H7 (cell line): ENCODE measurements at places on chromosomes 6 and 20. TPM values are rescaled to one million over a fixed set of nuclear protein-coding genes. Genes with fewer than 3 reads are reported as not detected.
A peak's percentile ranks its signal among the peaks of the same experiment; 100 is the strongest.

DNA sequence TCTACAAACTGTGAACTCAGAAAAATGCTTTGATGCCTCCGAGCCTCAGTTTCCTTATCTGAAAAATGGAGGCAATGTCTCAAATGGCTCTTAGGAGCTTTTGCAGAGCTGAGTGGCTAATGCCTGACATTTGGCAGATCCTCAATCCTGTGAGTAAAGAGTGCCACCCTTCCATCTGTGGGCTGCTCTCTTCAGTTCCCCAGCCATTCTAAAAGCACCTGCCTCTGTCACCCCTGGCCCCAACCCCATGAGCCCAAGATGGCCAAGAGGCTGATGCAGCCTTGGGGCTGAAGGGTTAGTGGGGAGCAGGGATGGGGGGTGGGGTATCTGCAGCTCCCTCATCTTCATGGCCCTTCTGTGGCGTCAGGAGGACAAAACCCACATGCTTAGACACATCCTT is 14.5 kb upstream of the GUCA1A start:
- DNase-seq: no peak

DNA sequence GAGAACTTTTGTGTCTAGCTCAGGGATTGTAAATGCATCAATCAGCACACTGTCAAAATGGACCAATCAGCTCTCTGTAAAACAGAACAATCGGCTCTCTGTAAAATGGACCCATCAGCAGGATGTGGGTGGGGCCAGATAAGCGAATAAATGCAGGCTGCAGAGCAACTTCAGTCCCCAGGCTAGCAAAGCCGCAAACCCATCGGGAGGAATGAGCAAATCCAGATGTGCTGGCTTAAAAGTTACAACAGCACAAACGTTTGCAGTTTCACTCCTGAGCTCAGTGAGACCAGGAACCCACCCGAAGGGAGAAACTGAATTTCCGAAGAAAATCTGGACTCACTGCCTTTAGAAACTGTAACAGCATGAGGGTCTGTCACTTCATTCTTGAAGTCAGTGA is 21.9 kb upstream of the MBOAT1 start:
- no peak for DNase-seq

GRCh38 chr20:56458206-56458821 is 10.1 kb upstream of the RTF2 start:
- no peak for DNase-seq

DNA sequence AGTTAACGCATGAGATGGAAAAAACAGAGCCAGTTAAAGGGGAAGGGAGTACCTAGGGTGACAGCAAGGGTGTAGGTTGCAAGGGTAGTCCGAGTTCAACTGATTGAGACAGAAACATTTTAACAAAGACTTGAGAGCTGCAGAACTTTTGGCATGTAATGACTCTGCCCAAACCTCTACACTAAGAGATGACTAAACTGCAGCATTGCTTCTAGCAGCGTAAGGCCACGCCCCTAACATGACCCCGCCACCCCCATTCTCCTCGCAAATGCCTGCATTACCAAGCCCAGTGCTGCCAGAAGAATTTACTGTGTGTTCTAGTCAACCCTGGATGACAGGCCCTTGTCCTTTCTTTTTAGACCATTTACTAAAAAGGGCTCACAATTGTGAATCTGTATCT is 6.3 kb upstream of the HINT3 start:
- DNase-seq: peak; percentile 60

DNA sequence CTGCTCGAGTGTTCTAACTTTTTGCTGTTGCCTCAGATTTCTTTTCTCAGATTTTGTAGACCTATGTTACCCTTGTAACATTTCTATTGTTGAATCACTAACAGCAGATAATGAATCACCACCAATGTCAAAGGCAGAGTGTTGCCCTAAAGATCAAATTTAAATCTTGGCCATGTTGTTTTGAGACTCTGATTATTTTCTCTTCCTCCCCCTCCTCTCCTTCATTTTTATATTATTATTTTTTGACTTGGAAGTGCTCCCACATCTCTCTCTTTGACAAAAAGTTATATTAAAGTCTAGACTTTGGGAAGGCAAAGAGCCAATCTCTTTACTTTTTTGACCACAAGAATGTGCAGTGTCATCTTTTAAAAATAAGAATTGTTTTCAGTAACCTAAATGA is 422.7 kb downstream of the NKAIN2 start:
- no peak for DNase-seq

GRCh38 chr6:50264995-50265571 is 215.4 kb upstream of the DEFB112 start:
- peak; percentile 31 for DNase-seq

DNA sequence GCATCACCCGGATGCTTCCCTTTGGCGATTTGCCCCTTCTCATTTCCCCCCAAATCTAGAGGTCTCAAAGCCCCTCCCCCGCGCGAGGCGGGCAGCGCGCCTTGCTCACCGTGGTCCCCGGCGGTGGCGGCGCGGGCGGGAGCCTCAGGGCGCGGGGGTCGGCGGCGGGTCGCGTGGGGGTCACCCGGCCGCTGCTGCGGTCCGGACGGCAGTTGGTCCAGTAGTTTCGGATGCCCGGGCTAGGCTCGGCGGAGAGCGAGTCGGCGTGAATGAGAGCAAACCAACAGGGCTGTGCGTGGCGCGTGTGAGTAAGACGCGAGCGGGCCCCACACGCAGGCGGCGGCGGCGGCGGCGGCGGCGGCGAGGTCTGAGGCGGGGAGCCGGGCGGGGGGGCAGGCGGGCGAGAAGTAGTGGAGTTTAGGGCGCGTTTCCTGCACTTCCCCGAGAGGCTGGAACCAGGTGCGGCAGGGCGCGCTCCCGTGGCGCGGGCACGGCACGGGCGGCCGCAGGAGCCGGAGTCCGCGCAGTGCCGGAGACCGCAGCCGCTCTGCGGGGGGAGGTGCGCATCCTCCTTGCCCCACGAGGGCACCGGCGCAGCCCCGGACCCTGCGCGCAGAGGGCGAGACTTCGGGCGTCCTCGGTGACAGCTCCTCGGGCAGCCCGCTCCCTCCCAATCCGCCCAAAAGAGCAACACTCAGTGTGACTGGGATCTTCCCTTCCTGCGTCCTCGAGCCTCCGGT is 567 bp downstream of the HS3ST5 start:
- DNase-seq: peak; percentile 77

GRCh38 chr20:43300901-43301300 is 111.2 kb upstream of the PTPRT start:
- DNase-seq: no peak

DNA sequence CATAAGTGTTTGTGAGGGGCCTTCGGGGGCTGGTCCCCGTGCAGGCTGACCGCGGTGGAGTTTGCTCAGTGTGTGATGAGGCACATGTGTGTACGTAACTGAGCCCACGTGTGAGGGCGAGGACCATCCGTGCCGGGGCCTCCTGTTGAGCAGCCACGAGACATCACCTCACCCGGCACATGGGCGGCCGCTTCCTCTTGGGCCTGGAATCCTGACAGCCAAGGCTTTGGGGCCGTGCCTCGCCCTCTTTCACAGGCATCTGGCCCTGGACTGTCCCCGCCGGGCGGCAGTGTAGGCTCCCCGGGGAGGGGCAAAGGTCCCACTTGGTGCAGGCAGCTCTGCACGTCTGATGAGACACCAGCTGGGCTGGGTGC is 202.3 kb downstream of the DLL1 start:
- DNase-seq: no peak

DNA sequence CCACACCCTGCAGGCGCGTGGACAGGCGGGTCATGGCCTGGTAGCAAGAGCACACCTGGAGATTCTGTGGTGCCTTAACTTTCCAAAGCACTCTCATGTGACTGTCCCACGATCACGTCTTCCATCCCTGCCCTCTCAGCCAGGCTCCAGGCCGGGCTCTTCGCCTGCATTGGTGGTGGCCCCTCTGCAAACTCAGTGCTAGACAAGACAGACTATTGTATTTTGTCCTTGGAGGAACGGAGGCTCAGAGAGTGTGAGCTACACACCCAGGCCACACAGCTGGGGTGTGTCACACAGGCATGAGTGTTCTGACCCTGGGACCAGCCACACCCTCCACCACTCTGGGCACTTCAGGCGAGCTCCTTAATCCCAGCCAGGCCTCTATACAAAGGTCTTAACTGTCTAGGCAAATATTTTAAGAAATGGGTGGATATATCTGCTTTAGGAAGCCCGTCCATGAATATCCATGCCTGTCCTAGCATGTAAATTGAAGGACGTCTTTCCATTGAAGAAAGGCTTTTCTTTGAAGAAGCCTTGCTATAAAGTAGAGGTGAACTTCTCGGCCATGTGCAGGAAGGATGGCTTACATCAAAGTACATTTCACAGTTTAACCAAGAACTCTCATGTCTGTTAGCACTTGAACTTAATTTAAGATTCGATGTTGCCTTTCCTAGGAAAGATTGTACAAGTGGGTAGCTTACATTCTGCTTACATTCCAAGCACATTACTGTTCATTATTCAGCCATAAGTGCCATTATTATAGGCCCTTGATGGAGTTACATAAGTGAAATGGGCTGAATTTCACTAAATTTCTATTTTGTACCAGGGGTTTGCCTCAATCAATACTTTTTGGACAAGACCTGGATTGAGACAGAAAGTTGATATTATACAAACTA is 263.9 kb downstream of the DLL1 start:
- DNase-seq: no peak

DNA sequence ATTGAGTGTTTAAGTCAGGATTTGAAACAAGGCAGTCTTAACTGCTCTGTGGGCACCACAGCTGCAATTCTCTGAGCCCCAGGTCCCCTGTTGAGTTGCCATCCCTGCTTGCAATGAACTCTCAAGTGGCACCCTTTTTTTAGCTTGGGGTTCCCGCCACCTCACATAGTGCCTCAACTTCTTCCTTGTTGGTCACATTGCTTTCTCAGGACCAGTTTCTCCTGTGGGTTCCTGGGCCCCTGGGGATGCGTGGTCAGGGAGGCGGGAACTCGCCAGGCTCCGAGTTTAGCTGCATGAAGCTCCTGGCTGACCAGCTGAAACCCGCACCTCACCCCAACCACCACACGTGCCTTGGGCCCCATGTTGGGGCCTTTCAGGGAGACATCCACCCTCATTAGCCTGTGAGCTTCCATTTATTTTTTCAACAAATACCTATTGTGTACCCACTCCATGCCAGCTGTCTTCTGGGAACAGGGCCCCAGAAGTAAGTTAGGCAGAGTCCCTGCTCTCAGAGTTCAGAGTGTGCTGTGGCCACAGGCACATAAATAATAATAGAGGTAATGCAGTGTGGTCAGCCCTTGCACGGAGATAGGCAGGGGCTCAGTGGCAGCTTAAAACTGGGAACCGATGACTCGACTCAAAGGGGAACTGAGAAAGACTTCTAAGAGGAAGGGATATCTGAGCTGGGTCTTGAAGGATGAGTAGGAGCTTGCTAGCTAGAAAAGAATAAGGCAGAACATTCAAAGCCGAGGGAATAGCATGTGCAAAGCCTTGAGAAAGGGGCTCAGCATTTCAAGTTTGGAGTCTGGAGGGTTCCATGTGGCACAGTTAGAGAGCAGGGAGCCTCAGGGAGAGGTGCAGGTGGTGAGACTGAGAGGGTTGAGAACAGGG is 33.9 kb upstream of the FAM83D start:
- DNase-seq: no peak

GRCh38 chr20:46696791-46697279 is 7.6 kb upstream of the TP53RK start:
- no peak for DNase-seq

The NCOA6 gene
- total RNA-seq: 3.7 and 5.4 TPM in 2 replicates

The LTB gene
- total RNA-seq: 0.35 TPM in 1 of 2 replicates, not detected in the other
